Stimulated activated CD4-positive, alpha-beta T cell treated with anti-CD3 and anti-CD28 coated beads, TNF-alpha, amount 100 ng/mL, for 48 hours (primary cell): ENCODE measurements at places on chromosomes 5 and 9.

DNA sequence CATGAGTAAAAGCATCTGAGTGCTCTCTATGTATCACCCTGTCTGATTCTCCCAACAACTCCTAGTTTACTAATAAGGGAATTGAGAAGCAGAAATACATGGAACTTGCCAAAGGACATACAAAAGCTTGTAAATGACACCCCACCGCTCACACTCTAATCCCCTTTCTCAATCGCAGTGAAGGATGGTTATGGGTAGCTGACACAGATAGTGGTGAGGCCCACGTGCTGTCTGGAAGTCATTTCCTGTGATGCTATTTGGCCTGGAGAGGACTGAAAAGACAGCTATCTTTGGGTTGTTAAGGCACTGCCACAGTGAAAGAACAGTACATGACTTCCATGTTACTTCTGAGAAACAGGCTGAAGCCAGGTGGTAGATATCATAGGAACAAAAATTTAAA lies 117.0 kb downstream of the GLIS3 start:
- DNase-seq, result no peak

GRCh38 chr9:91562416-91562815 lies 138.8 kb upstream of the NFIL3 start:
- DNase-seq, result no peak

- no peak for DNase-seq
Measured at GRCh38 chr9:113570106-113570505, 106.6 kb downstream of the RGS3 start.

DNA sequence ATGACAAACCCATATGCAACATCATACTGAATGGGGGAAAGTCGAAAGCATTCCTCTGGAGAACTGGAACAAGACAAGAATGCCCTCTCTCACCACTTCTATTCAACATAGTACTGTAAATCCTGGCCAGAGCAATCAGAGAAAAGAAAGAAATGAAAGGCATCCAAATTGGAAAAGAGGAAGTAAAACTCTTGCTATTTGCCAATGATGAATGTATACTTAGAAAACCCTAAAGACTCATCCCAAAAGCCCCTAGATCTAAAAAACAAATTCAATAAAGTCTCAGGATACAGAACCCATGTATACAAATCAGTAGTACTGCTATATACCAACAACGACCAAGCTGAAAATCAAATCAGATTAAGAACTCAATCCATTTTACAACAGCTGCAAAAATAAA lies 66.9 kb downstream of the SPATA31C2 start:
- DNase-seq, result no peak

DNA sequence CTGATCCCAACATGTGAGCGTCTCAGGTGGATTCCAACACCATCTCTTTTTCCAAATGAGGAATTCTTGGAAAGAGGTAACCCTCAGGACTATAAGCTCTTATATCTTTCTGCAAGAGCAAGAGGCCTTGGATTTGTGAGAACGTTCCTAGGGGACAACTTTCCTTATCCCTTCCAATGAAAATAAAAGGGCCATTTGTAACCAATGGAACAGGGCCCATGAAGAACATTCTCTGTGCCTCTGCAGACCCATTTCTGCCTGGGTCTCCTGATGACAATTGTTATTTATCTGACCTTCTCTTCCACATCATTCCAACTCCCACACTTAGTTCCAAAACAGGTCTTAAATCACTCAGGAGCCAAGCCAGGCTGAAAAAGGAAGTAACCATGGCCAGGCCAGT lies 202.6 kb downstream of the ZNF462 start:
- no peak for DNase-seq

DNA sequence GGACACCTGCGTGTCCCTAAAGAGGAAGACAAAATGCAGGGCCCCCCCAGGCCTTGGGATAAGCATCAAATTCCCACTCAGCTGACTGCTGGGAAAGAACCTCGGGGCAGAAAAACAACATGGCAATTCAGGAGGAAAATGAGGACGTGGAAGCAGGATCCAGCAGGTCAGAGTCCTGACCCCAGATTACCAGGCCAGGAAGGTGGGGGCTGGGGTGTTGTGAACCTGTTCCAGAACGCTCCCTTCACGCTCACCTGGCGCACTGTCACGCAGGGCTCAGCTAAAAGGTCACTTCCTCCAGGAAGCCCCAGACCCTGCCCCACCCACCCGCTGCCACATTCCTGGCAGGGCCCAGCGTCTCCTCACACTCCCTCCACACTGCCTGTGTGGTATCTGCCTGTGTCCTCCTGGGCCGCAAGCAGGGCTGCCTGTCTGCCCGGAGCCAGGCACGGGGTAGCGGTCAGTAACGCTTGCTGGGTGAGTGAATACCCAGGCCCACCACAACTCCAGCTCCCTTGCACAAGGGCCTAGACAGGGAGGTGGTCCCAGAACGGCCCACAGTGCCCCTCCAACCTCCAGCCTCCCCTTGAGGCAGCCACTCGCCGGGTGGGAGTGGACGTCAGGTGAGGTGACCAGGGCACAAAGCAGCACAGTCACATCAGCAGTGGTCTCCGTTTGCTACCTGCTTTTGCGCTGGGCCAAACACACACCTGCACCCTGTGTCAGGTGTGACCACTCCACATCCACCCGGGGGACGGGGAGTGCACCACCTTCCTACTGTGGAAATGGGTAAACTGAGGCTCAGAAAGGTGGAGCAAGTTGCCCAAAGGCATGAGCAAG lies 18.1 kb downstream of the VAV2 start:
- no peak for DNase-seq

- no peak for DNase-seq
Measured at GRCh38 chr9:114911167-114911821, 19.1 kb downstream of the TNFSF8 start.
